ENCODE measurements at places on chromosomes 7 and 10. TPM values are rescaled to one million over a fixed set of nuclear protein-coding genes. Genes with fewer than 3 reads are reported as not detected.

DNA sequence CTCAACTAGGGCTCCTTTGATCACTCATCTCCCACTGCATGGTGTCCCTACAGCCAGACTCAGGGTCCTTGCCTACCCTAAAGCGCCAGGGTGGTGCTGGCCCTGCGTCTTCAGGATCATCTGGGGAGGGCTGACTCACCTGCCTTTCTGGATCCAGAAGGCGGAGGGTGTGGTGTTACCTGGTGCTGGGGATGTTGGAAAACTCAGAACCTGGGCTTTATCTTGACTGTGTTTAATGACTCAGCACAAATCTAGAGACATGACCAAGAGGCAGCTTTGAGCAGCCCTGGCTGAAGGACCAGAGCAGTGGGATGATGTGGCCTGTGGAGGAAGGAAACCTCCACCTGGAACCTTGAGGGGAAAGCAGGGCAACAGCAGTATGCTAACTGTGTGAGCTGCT lies 96.5 kb downstream of the GRK5 start:
- DNase-seq, result no peak

DNA sequence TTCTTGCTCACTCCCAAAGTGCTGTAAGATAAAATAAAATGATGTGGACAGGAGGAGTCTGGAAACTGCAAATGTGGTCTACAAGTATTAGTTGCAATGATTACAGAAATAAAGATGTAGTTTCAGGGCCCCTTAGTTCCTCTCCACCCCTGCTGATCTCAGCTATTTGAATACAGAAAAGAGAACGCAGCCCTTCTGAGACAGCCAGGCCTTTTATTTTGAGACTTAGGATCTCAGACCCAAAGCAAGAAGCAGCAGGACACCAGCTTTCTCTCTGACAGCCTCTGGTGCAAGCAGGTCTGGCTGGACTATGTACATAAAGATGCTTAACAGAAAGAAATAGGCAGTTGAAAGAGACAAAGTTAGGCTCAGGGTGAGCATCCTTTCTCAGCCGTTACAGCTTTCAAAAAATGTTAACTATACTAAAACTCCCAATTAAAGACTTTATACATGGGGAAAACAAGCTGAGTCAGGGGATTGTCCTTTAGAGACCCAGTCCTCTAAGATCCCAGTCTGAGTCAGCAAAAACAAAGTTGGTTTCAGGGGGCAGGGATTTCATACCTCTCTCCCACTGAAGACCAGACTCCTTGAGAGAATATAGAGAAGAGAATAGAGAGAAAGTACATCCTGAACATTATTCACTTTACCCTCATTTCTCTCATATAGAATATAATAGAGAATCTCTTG lies 220.4 kb downstream of the TMEM178B start:
- DNase-seq, result no peak

DNA sequence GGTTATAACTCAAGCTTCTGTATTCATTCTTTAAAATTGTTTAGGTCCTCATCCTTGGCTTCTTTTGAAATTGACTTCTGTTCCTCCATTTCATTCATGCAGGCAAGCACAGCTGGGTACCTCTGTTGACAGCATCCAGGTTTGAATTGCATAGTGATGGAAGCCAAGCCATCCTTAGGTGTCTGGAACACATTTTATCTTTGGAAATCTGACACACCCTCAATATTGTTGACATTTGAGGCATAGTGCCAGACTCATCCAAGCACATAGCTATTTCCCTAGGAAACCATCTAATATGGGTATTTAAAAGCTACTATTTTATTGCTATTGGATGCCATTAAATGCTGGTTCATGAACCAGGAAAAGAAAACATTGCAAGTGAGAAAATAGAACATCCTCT lies 142.1 kb upstream of the PTPRZ1 start:
- DNase-seq, result no peak

DNA sequence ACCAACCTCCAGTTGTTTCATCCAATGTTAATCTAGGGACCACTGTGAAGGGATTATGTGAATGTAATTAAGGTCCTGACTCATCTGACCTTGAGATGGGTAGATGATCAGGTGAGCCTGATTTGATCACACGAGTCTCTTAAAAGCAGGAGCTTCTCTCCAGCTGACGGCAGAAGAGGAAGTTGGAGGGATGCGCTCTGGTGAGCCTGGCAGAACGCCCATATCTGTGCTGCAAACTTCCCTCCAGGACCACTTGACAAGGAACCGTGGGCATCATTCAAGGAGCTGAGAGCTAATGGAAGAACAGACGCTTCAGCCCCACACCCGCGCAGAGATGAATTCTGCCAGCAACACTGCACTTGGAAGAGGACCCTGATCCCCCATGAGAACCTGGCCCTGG lies 642.4 kb downstream of the TNS3 start:
- no peak for DNase-seq

CFAP69 gene
- 2.1 TPM for total RNA-seq

DNA sequence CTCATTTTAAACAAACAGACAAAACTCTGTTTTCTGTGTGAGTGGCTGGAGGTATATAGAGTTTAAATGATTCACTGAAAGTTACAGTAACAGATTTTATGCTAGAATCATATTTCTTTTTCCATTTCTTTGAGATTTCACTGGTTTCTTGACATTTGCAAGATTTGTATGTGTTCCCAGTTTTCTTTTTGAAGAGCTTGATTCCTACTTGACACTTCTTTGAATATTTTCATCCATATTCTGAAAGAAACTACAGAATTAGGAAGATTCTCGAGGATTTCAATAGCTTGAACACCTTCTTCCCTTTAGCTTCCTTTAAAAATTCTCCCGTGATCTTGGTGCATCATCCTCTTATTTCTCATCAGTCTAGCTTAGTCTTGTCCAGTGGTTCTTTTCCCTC lies 93.6 kb downstream of the ZNF277 start:
- no peak for DNase-seq

ALOX5 gene
- not detected for total RNA-seq

DNA sequence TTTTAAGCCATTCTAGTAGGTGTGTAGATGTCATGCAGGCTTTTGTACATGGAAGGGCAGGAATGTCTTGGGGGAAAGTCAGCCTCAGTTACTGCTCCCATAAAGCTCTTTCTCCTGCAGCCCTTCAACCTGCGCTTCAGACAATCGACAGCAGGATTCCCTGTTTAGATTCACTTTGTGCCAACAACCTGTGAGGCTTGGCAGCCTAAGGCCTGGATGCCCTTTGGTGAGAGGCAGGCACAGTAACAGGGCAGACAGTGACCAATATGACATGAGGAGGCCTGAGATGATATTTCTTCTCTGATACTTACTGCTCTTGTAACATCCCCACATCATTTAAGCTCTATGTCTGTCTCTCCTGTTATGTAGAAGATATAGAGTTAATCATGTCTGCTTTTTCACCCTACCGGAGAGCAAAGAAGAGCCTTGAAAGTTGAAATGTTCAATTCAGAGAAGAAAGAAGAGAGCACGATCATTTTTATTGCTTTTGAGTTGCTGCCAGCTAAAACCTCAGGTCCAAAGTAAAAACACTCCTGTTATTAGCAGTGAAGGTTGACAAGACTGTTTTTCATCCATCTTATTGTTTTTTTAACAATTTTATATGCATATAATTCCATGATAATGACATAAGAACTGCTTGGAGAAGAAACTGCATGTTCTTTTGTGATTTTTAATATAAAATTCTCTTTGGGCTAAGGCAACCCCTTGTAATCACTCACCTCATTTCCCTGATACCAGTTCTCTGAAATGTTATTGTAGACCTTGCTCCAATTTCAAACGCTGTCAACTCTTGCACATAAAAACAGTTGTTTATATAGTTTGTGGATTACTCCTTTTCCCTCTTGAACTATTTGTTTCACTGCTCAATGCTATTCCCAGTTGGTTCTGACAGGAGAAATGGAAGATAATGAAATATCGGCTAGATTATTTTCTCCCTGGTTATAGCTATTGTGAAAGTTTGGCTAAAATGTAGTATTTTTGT lies 140.9 kb downstream of the GALNT17 start:
- no peak for DNase-seq

DNA sequence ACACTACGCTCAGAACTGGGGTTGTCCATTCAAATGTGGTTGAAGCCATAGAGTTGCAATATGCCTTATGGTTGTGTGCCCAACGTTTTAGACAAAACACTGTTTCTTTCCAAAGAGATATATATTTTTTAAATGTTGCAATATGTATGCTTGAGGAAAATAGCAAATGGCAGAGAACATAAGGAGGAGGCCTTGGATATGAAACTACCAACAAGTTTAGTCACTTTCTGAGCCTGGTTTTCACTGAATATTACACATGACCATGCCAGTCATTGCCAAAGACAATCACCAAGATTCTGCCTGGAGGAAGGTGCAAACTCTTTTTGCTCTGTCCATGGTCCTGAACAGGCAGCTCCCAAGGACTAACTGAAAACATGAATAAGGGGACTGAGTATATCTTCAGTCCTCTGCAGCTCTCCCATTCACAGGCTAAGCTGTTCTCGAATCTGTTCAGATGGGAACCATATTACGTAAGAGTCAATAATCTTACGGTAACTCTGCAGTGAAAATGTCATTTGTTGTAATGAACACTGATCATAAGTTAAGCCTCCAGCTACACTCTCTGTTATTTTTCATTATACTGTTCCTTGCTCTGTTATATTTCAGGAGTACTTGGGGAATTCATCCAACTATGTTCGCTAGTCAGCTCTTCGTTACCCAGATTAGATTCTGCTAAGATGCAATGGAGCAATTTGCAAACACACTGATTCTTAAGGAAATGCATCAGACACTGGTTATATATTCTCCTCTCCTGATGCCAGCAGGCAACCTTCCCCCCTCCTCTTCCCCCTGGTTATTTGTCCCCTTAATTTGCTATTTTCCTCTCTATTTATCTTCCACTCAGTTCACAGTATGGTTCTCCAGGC lies 90.7 kb upstream of the C1QL3 start:
- peak; percentile 49 for DNase-seq

GRCh38 chr7:25171516-25171915 lies 46.5 kb upstream of the CYCS start:
- no peak for DNase-seq

DNA sequence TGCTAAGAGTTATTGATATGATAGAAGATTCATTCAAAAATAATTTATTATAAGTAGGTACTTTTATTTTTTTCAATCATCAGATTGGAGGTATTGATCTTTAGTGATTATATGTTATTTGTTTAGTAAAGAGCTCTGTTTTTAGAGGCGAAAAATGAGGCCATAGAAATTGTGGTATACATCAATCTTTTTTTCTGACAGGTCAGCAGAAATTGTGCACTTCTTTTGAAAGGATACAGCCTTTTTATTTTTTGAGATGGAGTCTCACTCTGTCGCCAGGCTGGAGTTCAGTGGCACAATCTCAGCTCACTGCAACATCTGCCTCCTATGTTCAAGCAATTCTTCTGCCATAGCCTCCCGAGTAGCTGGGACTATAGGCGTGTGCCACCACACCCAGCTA lies 292.1 kb downstream of the BAMBI start:
- DNase-seq, result no peak

DNAJB9 gene
- 32.2 TPM for total RNA-seq

- no peak for DNase-seq
Measured at GRCh38 chr7:7919449-7919945, 49.1 kb upstream of the GLCCI1 start.

- DNase-seq, result no peak
Measured at GRCh38 chr10:45451407-45451806, 77.4 kb downstream of the ALOX5 start.

DNA sequence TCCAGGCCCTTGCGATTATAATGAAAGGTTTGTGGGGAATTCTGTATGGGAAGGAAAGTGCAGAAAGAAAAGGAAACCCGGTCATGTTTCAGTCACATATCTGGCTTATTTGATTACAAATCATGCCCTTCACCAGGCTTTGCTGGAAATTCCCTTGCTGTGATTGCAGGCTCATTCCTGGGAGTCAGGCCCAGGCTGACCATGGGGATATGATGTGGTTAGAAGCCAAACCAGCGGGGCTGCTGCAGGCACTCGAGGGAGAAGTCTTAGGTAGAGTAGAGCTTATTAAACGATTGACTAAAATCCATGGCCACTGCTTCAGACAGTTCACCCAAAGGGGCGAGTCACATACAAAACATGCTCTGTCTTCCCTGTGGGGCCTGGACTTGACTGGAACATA lies 16.2 kb downstream of the PKD1L1 start:
- peak; percentile 77 for DNase-seq

DNA sequence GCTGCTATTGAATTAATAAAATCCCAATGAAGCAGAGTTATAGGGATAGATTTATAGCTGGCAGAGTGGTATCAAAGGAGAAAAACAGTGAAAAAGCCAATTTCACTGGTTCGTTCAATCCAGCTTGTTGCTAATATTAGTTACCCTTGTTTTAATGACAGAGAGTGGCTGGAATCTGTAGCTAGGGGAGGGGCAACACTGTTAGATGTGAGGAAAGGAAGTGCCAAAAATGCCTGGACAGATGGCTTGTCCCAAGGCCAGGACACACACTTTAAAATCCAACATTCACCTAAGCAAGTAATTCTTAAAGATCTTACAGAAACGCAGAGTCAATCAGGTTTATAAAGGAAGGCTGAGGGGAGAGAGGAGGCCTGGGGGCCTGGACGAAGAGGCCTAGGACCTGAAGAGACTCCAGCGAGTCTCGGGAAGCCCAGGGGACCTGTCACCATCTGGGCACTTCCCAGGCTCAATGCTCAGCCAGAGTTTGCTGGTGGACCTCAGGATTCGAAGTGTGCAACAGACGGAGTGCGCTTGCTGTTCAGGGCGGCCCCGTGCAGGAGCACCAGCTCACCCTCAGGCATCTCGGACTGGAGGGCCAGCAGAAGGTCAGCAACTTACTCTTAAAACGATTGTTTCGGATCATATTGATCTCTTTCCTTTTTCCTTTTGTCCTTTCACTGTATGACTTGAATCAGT lies 36.7 kb downstream of the TMEM248 start:
- DNase-seq, result no peak

- DNase-seq, result no peak
Measured at GRCh38 chr7:115477193-115477651, 553.3 kb downstream of the TFEC start.

NHLRC2 gene
- 9.1 TPM for total RNA-seq

DNA sequence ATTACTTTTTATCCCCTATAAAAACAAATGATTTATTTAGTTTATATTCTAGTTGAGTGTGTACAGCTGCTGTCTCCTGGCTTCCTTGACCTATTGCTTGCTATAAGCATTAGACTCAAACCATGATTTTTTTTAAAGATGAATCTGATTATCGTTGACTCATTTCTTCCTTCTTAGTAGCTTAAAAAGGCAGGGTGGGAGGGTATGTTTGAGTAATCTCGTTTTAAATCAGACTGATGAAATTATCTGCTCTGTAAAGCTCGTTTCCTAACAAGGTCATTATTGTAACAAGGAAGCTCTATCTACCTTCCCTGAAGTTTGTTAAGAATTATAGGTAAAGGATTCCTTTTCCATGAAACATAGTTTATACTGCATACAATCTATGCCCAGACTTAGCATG lies 276.3 kb upstream of the KCND2 start:
- DNase-seq, result no peak

MPLKIP gene
- 80.3 TPM for total RNA-seq

- DNase-seq, result no peak
Measured at GRCh38 chr10:118567701-118568248, 27.7 kb downstream of the PRLHR start.
